ENCODE measurements at places on chromosomes 16 and 17.

GRCh38 chr16:29737713-29738112 is 8.1 kb downstream of the C16orf54 start:
- DNase-seq = no peak

DNA sequence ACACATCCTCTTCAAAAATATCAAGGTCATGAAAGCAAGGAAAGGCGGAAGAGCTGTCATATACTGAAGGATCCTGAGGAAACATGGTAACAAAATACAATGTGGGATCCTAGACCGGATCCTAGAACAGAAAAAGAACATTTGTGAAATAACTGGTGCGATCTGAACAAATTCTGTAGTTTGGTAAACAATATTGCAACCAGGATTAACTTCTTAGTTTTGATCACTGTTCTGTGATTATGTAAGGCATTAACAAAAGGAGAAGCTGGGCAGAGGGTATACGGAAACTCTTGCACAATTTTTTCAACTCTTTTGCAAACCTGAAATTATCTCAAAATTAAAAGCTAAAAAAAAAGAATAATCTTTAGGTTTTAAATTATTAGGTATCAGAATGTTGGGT is 109.7 kb downstream of the TRIM37 start:
- DNase-seq = no peak

DNA sequence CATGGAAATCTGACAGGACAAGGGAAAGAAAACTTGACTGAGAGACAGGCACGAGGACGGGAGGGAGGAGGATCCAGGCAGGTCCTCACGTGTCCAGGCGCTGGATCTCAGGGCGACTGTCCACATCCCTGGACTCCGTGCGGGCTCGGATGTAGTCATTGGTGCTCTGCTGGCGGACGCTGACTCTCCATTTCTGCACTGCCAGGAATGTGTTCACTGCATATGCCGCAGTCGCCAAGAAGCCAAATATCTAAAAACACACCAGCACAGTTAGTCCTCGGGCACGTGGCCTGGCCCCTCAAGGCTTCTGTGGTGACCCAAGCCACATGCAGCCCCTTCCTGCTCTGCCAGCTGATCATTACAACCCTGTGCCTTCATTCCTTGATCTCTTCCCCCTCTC is 17.5 kb downstream of the CMTM3 start:
- DNase-seq = no peak

- no peak for DNase-seq
Measured at GRCh38 chr17:48231995-48232959, 124.7 kb downstream of the SNX11 start.

- peak; percentile 75 for DNase-seq
Measured at GRCh38 chr16:79599256-79599836, 1.2 kb downstream of the MAF start.

GRCh38 chr16:31072540-31073141 is 1.4 kb downstream of the ZNF668 start:
- no peak for DNase-seq

DNA sequence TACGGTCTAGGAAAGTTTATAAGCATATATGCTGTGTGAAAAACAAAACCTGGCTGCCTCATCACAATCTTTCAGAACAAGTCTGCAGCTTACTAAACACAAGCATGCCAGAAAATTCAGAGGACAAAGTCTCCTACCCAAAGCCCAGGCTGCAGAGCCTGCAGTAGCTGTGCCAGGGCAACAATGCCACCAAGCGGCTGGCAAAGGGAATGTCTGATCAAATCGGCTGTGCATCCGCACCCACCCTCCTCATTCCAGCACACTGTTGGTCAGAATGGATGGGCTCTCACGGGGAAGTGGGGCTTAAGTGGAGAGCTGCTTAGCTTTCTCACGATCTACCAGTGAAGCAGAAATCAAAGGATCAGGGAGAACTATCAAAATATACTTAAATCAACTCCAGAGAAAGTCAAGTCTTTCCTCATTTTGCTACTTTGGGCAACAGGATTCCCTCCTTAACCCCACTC is 73.5 kb downstream of the CYTH1 start:
- peak; percentile 81 for DNase-seq

- DNase-seq = no peak
Measured at GRCh38 chr16:51556694-51557340, 405.7 kb upstream of the SALL1 start.

DNA sequence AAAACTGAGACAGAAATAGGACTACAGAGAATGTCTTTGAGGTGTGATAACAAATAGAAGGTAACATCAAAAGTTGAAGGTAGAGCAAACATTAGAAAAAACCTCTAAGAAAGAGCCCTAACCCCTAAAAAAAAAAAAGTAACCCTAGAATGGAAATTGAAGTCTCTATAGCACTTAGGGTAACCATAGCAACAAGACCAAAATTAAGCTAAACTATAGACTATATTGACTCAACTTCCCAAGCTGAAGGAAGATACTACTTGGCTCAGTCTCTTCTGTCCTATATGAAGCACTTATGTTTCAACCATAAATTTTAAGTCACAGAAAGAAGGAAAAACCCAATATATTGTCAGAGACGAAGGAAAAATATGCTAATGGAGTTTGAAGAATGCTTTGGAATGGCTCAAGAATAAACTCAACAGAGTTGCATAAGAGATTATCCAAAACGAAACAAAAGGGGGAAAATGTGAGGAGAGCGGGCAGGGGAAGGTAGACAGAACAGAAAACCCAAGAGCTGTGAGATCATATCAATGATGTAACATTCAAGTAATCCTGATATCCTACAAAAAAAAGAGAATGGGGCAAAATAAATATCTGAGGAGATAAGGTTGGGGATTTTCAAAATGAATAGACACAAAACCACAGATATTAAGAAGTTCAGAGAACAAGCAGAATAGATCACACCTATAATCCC is 88.4 kb downstream of the USP32 start:
- no peak for DNase-seq

DNA sequence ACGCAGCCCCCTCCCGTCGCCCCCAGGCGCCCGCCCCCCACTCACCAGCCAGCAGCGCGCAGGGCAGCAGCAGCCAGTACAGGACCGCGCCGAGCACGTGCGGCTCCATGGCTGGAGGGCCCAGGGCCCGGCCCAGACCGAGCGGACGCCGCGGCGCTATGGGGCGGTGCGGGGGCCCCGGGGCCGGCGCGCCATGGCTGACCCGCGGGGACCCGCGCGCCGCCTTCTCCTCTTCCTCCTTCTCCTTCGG is 239 bp downstream of the PIEZO1 start:
- no peak for DNase-seq

DNA sequence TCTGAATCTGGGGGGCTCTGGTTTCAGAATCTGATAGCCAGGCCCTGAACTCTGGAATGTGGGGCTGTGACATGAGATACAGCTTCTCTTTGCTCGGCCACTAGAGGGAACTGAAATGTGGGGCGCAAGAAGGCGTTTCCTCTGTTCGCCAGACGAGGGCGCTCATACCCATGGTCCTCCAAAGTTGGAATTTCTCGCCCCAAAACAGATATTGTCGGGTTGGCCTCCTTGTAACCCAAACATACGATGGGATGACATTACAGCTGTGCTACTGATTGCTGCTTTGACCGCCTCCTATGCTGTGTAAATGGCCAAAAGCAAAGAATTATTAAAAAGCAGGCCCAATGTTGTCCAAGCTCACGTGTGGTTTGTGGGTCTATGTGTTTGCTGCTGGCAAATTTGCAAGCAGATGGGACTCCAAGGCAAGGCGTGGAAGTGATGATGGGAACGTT is 13.1 kb upstream of the MSI2 start:
- DNase-seq = peak; percentile 91

DNA sequence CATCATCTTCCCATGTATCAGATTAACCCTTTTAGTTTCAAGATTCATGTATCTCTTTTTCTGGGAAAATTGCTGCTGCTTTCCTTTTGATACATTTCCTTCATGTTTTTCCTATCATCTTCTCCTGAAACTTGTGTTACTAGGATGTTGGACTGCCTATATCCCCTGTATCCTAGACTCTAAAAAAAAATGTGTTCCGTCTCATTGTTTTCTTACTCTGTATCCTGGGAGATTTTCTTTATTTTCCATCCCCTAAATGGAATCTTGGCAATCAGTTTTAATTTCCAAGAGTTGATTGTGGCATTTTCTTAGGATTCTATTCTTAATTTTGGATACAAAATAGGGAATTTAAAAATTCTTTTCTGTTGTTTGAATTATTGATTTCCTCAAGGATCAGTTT is 36.8 kb downstream of the MAP2K4 start:
- DNase-seq = no peak

GRCh38 chr17:31838636-31839225 is 20.3 kb downstream of the COPRS start:
- DNase-seq = no peak

DNA sequence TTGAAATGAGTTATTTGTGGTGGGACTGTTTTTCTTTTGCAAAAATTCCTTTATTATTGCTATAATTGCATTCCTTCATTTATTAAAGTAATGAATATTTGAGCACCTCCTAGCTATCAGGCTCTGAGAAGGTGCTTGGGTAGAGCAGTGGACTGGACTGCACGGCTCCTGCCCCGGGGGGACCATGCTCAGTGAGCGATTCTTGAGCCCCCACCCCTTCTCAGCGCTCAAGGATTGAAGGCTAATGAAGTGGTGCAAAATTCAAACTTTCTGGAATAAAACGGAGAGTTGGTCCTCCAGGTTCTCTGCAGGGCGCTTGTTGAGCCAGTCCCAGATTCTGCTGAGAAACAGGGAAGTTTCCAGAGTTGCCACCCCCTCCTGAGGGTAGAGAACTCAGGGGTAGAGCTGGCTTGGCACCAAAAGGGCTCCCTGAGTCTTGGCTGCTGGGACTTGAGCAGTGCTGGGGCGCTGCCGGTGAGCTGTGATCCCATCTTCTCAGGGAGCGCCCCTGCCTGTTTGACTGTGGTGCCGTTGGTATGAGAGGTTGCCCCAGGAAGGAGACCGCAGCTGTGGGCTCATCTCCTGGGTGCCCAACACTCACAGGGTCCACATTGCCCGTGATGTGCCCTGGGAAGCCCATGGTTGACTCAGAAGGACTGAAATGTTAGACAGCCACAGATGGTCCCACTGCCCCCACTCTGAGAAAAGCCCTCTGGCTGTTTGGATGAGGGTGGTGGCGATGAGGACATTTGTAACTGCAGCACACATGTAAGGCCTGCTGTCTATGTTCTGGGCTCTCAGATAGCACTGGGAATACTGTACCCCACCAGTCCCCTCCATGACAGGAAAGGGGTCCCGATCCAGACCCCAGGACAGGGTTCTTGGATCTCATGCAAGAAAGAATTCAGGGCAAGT is 20.0 kb downstream of the KSR1 start:
- DNase-seq = no peak

DNA sequence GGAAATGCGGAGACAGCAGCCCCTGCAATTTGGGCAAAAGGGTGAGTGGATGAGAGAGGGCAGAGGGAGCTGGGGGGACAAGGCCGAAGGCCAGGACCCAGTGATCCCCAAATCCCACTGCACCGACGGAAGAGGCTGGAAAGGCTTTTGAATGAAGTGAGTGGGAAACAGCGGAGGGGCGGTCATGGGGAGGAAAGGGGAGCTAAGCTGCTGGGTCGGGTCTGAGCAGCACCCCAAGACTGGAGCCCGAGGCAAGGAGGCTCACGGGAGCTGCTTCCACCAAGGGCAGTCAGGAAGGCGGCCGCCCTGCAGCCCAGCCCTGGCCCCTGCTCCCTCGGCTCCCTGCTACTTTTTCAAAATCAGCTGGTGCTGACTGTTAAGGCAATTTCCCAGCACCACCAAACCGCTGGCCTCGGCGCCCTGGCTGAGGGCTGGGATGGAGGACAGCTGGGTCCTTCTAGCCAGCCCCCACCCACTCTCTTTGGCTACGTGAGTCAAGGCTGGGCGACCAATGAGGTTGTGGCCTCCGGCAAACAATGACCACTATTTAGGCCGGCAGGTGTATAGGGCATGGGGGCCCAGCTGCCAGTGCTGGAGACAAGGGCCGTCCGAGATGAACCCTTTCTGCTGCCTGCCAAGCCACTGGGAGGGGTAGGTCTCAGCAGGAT is 507 bp downstream of the SERPINF1 start:
- no peak for DNase-seq

DNA sequence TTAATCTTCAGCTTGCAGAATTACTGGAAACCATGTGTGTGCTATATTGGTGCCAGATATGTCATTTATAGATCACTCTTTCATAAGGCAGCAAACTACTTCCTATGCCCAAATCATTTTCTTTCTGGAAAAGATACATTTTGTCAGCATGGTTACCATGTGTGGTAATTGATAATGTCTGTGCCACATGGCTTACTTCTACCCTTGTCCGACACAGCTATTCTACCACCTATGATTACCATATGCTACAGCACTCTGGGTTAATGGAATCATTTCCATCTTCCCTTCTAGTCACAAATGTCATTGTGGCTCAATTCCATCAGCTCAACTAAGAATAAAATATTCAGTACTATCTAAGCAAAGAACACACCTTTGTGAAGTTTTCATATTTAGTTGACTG is 8.0 kb upstream of the PPM1E start:
- no peak for DNase-seq

DNA sequence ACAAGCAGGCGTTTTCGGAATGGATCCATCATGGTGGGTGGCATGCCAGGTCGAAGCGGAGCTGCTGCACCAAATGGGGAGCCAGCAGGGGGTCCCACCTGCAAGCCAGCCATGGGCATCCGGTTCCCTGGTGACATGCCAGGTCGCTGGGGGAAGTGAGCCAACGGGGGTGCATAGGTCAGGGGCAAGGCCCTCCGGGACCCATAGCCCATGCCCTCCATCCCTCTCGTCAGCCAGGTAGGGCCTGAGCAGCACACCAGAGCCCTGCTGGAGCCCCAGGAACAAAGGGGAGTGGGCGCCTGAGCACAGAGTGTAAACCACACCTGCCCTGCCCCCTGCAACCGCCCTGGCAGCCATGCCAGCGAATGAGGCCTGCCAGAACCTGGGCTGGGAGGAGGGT is 5.0 kb downstream of the SMARCD2 start:
- no peak for DNase-seq

GRCh38 chr17:79933863-79934652 is 94.8 kb upstream of the CBX4 start:
- no peak for DNase-seq

GRCh38 chr17:15464231-15464985 is 3.0 kb downstream of the CDRT4 start:
- no peak for DNase-seq

- no peak for DNase-seq
Measured at GRCh38 chr17:13784434-13785095, 182.8 kb upstream of the HS3ST3A1 start.

DNA sequence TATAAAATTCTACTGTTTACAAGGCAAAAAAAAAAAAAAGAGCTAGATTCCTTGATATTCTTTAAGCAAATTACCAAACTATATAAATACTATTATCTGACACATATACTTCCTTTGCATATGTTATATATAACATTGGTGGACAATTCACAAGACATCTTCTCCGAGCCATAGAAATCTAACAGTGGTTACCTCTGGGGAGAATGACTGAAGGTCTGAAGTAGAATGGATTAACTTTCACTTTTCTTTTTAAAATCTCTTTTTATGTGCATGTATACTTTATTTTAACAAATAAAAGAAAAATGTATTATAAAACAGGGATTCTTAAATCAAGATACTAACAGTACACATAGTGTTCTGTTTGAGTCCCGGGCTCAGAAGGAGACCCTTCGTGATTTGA is 131.0 kb downstream of the MRTFB start:
- DNase-seq = no peak

GRCh38 chr16:79532785-79533184 is 67.8 kb downstream of the MAF start:
- DNase-seq = no peak

Measured in activated CD8-positive, alpha-beta memory T cell treated with anti-CD3 and anti-CD28 coated beads for 24 hours (primary cell).